Activated naive CD8-positive, alpha-beta T cell treated with anti-CD3 and anti-CD28 coated beads, Interleukin-2, amount 50 U/mL, for 24 hours (primary cell): ENCODE measurements at places on chromosomes 7 and 10.

DNA sequence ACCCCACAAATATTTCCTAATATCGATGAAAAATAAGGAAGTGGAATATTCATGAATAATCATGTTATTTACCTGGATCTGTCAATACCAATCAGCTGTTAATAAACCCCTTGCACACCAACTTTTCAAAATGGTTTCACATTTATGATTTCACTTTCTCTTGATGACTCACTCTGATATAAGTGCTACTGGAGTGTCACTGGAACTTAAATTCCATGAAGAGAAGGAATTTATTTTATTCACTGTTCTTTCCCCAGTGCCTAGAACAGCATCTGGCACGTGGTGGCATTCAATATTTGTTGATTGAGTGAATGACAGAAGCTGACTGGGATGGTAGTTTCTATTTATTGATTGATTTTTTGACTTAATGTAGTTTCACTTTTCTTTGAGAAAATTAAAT lies 3.5 kb upstream of the ENO4 start:
- peaks cover 48% of the 10 kb centered on the region for H3K27me3 ChIP-seq
- H3K4me1 ChIP-seq: peaks cover 4% of the 10 kb centered on the region
- H3K36me3 ChIP-seq: no peaks in the 10 kb centered on the region
- DNase-seq: no peak

GRCh38 chr10:89280508-89280907 lies 21.3 kb upstream of the IFIT2 start:
- H3K27me3 ChIP-seq: no peaks in the 10 kb centered on the region
- DNase-seq: no peak
- no peak overlapping the region for H3K4me3 ChIP-seq
- no peaks in the 10 kb centered on the region for H3K4me1 ChIP-seq
- no peaks in the 10 kb centered on the region for H3K36me3 ChIP-seq
- no peak overlapping the region for H3K27ac ChIP-seq

DNA sequence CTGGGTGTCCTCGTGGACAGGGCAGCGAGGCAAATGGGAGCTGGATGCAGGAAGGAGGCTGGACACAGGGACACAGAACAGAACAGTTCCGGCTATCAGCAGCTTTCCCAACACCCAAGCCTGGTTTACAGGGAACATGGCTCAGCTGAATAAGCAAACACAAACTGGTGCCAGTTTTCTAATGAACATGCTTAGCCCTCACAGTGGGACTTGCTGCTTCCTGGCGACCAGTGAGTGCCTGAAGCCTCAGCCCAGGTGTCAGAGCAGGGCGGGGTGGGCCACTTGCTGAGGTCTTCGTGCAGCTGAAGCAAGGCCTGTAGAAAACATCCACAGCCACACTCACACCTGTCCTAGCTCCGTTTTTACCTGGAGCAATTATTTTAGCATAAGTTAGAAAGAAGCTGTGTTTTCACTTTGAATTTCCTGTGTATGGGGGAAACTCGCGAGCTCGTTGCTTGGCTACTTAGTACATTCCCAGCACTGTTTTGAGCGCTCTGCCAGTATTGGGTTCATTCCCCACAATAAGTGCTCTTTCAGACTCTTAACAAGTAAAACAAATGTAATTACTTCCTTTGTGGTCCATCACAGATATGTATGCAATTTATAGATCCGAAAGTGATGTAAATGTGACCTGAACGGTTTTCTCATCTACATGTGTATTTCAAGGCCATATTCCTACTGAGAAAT lies 261.2 kb upstream of the SHH start:
- no peak overlapping the region for H3K4me3 ChIP-seq
- no peaks in the 10 kb centered on the region for H3K27me3 ChIP-seq
- H3K4me1 ChIP-seq: no peaks in the 10 kb centered on the region
- H3K27ac ChIP-seq: no peak overlapping the region
- DNase-seq: no peak
- H3K36me3 ChIP-seq: no peaks in the 10 kb centered on the region

DNA sequence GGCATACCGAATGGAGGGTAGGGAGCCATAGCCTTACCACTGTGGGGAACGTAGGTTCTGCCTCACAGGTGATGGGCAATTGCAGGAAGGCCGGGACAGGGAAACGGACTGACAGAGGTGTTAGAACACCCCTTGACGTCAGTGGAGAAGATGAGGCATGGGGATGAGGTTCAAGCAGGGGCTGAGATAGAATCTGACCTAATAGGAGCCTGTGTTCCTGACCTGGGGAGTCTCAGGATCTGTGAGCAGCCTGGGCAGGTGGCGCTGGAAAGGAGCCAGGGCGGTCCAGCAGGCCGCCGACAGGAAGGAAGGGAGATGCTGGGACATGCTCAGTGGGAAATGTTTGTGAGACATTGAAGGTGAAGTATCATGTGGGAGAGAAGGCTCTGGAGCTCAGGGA lies 109.4 kb downstream of the WDFY4 start:
- peaks cover 5% of the 10 kb centered on the region for H3K4me1 ChIP-seq
- H3K4me3 ChIP-seq: no peak overlapping the region
- peaks cover under 1% of the 10 kb centered on the region for H3K36me3 ChIP-seq
- no peak for DNase-seq
- peaks cover 7% of the 10 kb centered on the region for H3K27me3 ChIP-seq

DNA sequence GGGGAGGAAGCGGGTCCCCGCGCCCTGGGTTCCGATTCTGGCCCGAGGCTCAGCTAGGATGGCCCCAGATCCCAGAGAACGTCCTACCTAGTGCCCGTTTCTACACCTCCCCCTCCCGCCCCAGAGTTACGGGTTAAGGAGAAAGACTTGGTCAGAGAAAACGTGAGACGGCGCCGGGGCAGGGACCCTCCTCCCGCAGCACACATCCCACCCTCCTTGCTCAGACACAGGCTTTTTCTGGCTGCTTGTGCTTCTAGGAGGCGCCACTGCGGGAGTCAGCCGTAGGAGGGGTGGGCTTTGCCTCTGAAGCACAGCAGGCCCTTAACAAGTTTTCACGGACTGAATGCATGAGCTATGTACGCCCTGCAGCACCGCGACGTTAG lies 104.9 kb upstream of the LEP start:
- H3K4me3 ChIP-seq: peak overlapping the region; percentile 71
- no peak overlapping the region for H3K27ac ChIP-seq
- DNase-seq: no peak
- H3K4me1 ChIP-seq: peaks cover 21% of the 10 kb centered on the region
- H3K27me3 ChIP-seq: peaks cover 33% of the 10 kb centered on the region

DNA sequence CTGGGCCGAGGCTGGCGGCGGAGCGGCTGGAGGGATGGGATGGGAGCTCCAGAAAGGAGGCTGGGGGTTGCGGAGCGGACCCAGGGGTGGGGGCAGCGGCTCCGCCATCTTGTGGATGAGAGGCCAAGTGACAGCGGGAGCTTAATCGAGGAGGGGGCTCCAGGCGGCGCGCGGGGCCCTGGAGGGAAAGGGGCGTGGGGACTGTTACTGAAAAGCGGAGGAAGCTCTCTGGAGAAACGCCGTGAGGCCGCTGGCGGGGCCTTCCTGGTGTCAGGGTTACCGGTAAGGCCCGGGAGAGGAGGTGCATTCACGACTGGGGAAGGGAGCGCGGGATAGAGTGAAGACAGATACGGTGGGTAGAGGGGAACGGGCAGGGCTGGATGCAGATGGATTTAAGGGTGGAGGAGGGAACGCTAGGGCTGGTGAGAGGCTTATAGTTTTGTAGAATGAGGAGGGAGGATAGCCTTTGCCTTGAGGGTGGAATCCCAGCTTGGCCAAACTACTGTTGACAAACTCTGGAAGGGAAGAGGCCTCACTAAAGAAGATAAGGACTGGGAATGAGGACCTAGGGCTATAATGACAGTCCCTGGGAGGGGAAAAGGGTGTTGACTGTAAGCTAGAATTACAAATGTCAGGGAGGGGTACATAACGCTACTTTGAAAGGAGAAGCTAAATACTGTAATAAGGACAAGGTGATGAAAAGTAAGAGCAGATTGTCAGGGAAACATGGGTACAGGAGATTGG lies 535 bp downstream of the BTRC start:
- peak; percentile 55 for DNase-seq
- peaks cover 9% of the 10 kb centered on the region for H3K27me3 ChIP-seq
- peak overlapping the region; percentile 98 for H3K27ac ChIP-seq
- peaks cover 6% of the 10 kb centered on the region for H3K36me3 ChIP-seq
- peak overlapping the region; percentile 89 for H3K4me3 ChIP-seq
- H3K4me1 ChIP-seq: peaks cover 38% of the 10 kb centered on the region

DNA sequence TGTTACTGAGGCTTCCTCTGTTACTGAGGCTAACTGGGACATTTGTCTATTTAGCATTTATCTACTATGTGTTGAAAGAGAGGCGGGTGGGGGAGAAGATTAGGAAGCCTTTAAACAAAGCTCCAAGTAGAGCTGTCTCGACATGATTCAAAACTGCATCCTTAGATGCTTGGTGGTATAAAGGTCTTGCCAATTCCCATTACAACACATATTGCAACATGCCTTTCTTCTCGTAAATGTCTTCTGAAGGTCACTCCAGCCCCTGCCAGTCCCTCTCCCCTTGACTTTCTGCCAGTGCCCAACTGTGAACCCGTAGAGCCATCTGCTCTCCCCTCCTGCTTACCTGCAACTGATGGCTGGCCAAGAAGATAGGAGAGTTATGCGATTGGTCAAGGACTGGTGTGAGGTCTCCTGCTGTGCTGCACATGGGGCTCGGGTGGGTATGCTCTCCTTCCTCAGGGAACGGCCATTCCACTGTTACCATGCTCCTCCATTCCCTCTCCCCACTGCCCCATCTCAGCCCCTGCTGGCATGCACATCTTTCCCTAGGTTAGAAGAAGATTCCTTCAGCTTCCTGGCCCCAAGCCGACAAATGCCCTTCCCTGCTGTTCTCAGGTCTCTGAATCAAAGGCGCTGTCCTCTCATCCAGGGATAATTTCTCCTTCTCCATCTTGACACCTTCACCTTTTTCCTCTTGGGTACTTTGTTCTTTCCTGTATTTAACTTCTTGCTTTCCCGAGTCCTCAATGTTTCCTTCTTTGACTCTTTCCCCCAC lies 43.6 kb upstream of the ZNF32 start:
- H3K27me3 ChIP-seq: peaks cover 33% of the 10 kb centered on the region
- H3K36me3 ChIP-seq: no peaks in the 10 kb centered on the region

DNA sequence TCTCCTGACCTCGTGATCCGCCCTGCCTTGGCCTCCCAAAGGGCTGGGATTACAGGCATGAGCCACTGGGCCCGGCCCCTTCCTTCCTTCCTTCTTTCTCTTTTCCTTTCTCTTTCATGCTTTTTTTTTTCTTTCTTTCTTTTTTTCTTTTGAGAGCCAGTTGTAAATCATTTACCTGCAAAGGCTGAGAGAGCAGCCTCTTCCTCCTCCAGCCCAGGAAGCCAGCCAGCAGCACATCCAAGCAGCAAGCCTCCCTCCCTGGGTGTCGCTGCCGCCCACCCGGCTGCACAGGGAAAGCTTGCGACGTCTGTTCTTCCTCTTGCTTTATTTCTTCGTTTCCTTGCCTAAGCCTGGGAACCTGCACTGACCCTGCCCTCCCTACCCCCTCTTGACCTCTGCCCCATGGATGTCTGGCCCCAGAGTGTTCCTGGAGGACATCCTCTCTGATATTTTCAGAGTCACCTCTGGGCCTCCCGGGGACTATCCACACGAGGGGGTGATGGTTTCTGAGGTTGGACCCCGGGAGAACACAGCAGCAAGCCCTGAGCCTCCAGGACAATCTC lies 62.8 kb upstream of the MYL10 start:
- no peak overlapping the region for H3K4me3 ChIP-seq
- no peak overlapping the region for H3K27ac ChIP-seq
- no peaks in the 10 kb centered on the region for H3K4me1 ChIP-seq

GRCh38 chr7:127798769-127799372 lies 146.9 kb downstream of the SND1 start:
- H3K4me3 ChIP-seq: no peak overlapping the region
- H3K27me3 ChIP-seq: no peaks in the 10 kb centered on the region
- no peak for DNase-seq
- H3K4me1 ChIP-seq: peaks cover 31% of the 10 kb centered on the region
- peaks cover 16% of the 10 kb centered on the region for H3K36me3 ChIP-seq

GRCh38 chr7:102030696-102031095 lies 213.3 kb downstream of the CUX1 start:
- peaks cover 4% of the 10 kb centered on the region for H3K36me3 ChIP-seq
- H3K27me3 ChIP-seq: no peaks in the 10 kb centered on the region
- peaks cover 5% of the 10 kb centered on the region for H3K4me1 ChIP-seq

- peaks cover 2% of the 10 kb centered on the region for H3K4me1 ChIP-seq
- H3K4me3 ChIP-seq: no peak overlapping the region
- no peak for DNase-seq
- H3K27ac ChIP-seq: no peak overlapping the region
Observed at GRCh38 chr10:74234569-74234968, 83.5 kb downstream of the ADK start.

DNA sequence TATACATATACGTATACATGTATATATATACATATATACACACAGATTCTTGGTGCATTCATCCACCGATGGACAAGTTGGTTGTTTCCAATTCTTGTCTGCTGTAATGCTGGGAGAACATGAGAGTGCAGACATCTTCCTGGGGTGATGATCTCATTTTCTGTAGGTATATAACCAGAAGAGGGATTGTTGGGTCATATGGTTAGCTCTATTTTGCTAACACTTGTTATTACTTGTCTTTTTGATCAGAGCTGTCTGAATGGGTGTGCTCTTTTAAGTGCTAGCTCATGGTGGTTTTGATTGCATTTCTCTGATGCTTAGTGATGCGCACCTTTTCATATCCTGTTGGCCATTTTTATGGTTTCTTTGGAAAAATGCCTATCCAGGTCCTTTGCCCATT lies 106.4 kb downstream of the TAX1BP1 start:
- DNase-seq: no peak
- no peaks in the 10 kb centered on the region for H3K36me3 ChIP-seq
- H3K4me3 ChIP-seq: no peak overlapping the region
